ENCODE measurements at places on chromosomes 6 and 20. TPM values are rescaled to one million over a fixed set of nuclear protein-coding genes. Genes with fewer than 3 reads are reported as not detected.
A peak's percentile ranks its signal among the peaks of the same experiment; 100 is the strongest.

DNA sequence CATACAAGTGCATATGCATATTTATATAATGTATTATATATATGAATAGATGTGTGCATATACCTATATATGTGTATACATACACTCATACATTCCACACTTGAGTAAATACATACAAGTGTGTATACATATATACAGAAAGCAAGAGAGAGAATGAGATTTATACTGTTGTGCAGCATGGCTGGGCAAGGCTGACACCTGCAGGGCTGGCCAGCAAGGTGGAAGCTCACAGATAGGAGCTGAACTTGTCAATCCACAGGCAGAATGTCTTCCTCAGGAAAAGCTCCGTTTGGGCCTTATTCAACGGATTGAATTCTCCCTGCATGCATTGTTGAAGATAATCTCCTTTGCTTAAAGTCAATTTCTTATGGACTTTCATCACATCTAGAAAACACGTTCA lies 256.7 kb downstream of the ZNF217 start:
- H3K4me3 ChIP-seq, result no peak overlapping the region
- H3K27me3 ChIP-seq, result no peaks in the 10 kb centered on the region
- no peaks in the 10 kb centered on the region for H3K4me1 ChIP-seq
- DNase-seq, result no peak
- H3K27ac ChIP-seq, result no peak overlapping the region
- H3K36me3 ChIP-seq, result no peaks in the 10 kb centered on the region

- H3K27ac ChIP-seq, result no peak overlapping the region
- H3K36me3 ChIP-seq, result no peaks in the 10 kb centered on the region
- H3K27me3 ChIP-seq, result no peaks in the 10 kb centered on the region
- no peak for DNase-seq
- H3K4me3 ChIP-seq, result no peak overlapping the region
Observed at GRCh38 chr6:98695091-98695801, 139.1 kb upstream of the POU3F2 start.

DNA sequence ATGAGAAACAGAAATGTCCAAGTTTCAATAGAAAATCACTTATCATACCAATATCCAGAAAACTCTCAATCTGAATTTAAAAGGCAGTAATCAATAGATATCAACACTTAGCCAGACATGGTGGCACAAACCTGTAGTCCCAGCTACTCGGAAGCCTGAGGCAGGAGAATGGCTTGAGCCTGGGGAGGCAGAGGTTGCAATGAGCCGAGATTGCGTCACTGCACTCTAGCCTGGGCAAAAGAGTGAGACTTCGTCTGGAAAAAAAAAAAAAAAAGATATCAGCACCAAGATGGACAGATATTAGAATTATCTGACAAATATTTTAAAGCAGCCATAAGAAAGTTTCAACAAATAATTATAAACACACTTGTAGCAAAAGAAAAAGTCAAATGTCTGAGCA lies 47.0 kb downstream of the TCP11 start:
- no peak overlapping the region for H3K4me3 ChIP-seq
- peaks cover 29% of the 10 kb centered on the region for H3K36me3 ChIP-seq
- no peaks in the 10 kb centered on the region for H3K27me3 ChIP-seq
- H3K4me1 ChIP-seq, result peaks cover 30% of the 10 kb centered on the region

- no peaks in the 10 kb centered on the region for H3K36me3 ChIP-seq
- DNase-seq, result no peak
- no peaks in the 10 kb centered on the region for H3K27me3 ChIP-seq
- H3K4me1 ChIP-seq, result no peaks in the 10 kb centered on the region
- H3K4me3 ChIP-seq, result no peak overlapping the region
- no peak overlapping the region for H3K27ac ChIP-seq
Observed at GRCh38 chr6:37399131-37399530, 33.9 kb upstream of the CMTR1 start.

The LRRN4 gene
- total RNA-seq, result 0.13 TPM

- no peaks in the 10 kb centered on the region for H3K4me1 ChIP-seq
- H3K27ac ChIP-seq, result no peak overlapping the region
- peak; percentile 69 for DNase-seq
Observed at GRCh38 chr20:51004305-51004727, 18.6 kb downstream of the KCNG1 start.

- H3K4me1 ChIP-seq, result no peaks in the 10 kb centered on the region
- H3K27ac ChIP-seq, result no peak overlapping the region
- H3K36me3 ChIP-seq, result no peaks in the 10 kb centered on the region
- H3K4me3 ChIP-seq, result no peak overlapping the region
- DNase-seq, result no peak
Observed at GRCh38 chr6:113829696-113830045, 27.5 kb upstream of the MARCKS start.

The JARID2 gene
- 23.7 TPM for total RNA-seq

The ANKEF1 gene
- total RNA-seq, result 2.4 TPM

GRCh38 chr6:3419624-3420272 lies 37.1 kb downstream of the SLC22A23 start:
- no peak for DNase-seq
- peaks cover 3% of the 10 kb centered on the region for H3K4me1 ChIP-seq
- H3K4me3 ChIP-seq, result no peak overlapping the region
- H3K27me3 ChIP-seq, result peaks cover 6% of the 10 kb centered on the region
- H3K36me3 ChIP-seq, result no peaks in the 10 kb centered on the region

DNA sequence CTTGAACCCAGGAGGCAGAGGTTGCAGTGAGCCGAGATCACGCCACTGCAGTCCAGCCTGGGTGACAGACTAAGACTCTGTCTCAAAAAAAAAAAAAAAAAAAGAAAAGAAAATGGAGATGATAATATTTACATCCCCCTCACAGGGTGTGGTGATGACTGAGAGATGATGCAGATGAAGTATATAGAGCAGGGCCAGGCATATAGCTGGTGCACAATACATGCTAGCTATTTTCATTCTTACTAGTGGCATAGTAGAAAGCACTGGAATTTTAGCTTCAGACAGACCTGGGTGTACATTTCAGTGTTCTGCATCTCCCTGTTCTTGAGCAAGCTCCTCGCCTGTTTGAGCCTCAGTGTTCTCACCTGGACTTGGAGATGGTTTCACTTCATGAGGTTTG lies 36.9 kb downstream of the CEBPB start:
- peaks cover 4% of the 10 kb centered on the region for H3K4me1 ChIP-seq
- no peak overlapping the region for H3K4me3 ChIP-seq
- no peak for DNase-seq
- H3K27me3 ChIP-seq, result no peaks in the 10 kb centered on the region

- H3K27me3 ChIP-seq, result no peaks in the 10 kb centered on the region
- no peaks in the 10 kb centered on the region for H3K36me3 ChIP-seq
- H3K4me1 ChIP-seq, result no peaks in the 10 kb centered on the region
- H3K4me3 ChIP-seq, result no peak overlapping the region
Observed at GRCh38 chr6:102313699-102314098, 920.2 kb downstream of the GRIK2 start.

The FERMT1 gene
- total RNA-seq, result 0.44 TPM

DNA sequence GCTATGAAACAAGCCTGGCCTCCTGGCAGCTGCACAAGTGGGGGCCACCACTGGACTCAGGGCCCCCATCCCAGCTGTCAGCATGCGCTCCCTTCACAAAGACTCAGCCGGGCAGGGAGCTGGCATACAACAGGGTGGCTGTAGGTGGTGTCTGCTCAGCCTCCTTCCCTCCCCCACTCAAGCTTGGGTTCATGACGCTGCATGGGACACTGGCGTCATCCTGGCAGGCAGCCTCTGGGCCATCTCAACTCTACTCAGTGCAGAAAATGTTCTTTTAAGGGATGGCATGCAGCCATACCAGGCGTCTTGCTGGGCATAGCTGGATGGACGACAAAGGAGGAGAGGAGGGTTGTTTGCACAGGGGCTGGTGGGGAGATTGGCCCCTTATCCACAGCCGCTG lies 30.5 kb downstream of the SAYSD1 start:
- no peak overlapping the region for H3K27ac ChIP-seq
- no peak for DNase-seq
- H3K27me3 ChIP-seq, result peaks cover 49% of the 10 kb centered on the region
- H3K36me3 ChIP-seq, result no peaks in the 10 kb centered on the region

The IGF2R gene
- total RNA-seq, result 155 TPM

- H3K4me3 ChIP-seq, result peak overlapping the region; percentile 65
- DNase-seq, result peak; percentile 87
- peaks cover 13% of the 10 kb centered on the region for H3K4me1 ChIP-seq
- peak overlapping the region; percentile 96 for H3K27ac ChIP-seq
- H3K36me3 ChIP-seq, result no peaks in the 10 kb centered on the region
- H3K27me3 ChIP-seq, result peaks cover 93% of the 10 kb centered on the region
Observed at GRCh38 chr20:10673176-10673841, 490 bp downstream of the JAG1 start.

GRCh38 chr20:528923-529604 lies 14.5 kb downstream of the CSNK2A1 start:
- peaks cover 17% of the 10 kb centered on the region for H3K36me3 ChIP-seq
- H3K27me3 ChIP-seq, result no peaks in the 10 kb centered on the region
- no peak overlapping the region for H3K27ac ChIP-seq
- H3K4me1 ChIP-seq, result no peaks in the 10 kb centered on the region

DNA sequence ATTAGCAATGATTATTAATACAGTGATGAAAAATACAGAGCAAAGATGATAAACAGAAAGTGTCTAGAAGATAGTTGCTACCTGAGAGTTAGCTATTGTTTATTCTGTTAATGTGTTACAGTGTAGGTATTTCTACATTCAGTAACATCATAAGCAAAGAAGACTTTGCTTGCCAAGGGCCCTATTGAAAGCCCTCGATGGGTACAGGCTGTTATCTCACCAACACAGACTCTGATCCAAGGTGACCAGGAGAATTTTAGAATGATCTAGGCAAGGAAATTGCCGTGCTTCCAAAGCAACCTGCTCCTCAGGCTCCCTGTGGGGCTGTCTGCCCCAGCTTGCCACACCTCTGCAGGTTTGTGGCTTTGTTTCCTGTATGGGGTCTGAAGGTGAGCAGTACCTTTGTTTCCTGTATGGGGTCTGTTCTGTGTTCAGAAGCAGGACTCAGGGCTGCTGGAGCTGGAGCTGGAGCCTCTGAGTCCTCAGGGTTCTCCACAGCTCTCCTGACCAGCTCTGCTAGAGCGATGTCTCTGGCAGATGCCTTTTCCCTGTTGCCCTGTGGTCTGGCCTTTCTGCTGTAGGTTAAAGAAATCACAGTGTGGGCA lies 32.5 kb downstream of the PHACTR3 start:
- H3K27ac ChIP-seq, result no peak overlapping the region
- H3K4me1 ChIP-seq, result no peaks in the 10 kb centered on the region
- H3K27me3 ChIP-seq, result no peaks in the 10 kb centered on the region
- H3K36me3 ChIP-seq, result no peaks in the 10 kb centered on the region
- no peak for DNase-seq

The WFDC13 gene
- not detected for total RNA-seq

DNA sequence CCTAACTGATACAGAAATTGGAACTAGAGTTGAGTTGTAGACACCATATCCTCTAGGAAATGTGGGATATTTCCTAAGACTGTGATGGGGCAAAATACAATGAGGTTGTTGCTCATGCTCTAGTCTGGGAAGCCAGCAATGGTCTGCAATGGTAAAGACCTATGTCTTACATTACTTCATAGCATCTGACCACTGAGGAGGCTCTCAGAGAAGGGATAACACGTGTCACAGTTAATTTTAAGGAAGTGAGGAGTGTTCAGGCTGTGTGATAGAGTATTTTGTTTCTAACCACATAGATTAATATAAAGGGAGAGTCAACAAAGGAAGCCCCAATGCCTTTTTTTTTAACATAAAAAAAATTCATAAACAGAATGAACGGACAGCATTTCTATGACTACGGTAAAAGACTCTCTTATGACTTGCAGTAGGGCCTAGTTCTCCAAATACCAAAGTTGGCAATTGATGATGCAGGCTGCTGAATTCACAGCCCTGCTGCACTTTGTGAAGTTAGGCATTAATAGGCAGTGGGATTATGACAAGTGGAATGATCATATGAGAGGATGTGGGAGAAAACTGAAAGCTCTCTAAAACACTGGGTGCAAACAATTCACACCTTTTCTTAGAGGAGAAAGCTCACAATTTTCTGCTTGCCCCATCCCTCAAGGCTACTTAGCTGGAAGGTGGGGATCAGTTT lies 13.7 kb downstream of the KCNS1 start:
- H3K27ac ChIP-seq, result no peak overlapping the region
- no peak overlapping the region for H3K4me3 ChIP-seq
- DNase-seq, result no peak
- no peaks in the 10 kb centered on the region for H3K27me3 ChIP-seq
- H3K4me1 ChIP-seq, result no peaks in the 10 kb centered on the region

- no peak overlapping the region for H3K27ac ChIP-seq
- no peaks in the 10 kb centered on the region for H3K27me3 ChIP-seq
- no peaks in the 10 kb centered on the region for H3K36me3 ChIP-seq
- H3K4me3 ChIP-seq, result no peak overlapping the region
- no peak for DNase-seq
Observed at GRCh38 chr6:22036275-22036674, 260.6 kb downstream of the PRL start.

- no peak overlapping the region for H3K27ac ChIP-seq
- H3K27me3 ChIP-seq, result no peaks in the 10 kb centered on the region
- no peak for DNase-seq
- no peak overlapping the region for H3K4me3 ChIP-seq
- H3K4me1 ChIP-seq, result no peaks in the 10 kb centered on the region
Observed at GRCh38 chr6:123677897-123678296, 41.1 kb upstream of the TRDN start.

GRCh38 chr6:15879371-15880261 lies 216.8 kb upstream of the DTNBP1 start:
- H3K36me3 ChIP-seq, result no peaks in the 10 kb centered on the region
- no peaks in the 10 kb centered on the region for H3K27me3 ChIP-seq
- DNase-seq, result peak; percentile 90
- H3K4me1 ChIP-seq, result peaks cover 25% of the 10 kb centered on the region
- H3K4me3 ChIP-seq, result no peak overlapping the region

DNA sequence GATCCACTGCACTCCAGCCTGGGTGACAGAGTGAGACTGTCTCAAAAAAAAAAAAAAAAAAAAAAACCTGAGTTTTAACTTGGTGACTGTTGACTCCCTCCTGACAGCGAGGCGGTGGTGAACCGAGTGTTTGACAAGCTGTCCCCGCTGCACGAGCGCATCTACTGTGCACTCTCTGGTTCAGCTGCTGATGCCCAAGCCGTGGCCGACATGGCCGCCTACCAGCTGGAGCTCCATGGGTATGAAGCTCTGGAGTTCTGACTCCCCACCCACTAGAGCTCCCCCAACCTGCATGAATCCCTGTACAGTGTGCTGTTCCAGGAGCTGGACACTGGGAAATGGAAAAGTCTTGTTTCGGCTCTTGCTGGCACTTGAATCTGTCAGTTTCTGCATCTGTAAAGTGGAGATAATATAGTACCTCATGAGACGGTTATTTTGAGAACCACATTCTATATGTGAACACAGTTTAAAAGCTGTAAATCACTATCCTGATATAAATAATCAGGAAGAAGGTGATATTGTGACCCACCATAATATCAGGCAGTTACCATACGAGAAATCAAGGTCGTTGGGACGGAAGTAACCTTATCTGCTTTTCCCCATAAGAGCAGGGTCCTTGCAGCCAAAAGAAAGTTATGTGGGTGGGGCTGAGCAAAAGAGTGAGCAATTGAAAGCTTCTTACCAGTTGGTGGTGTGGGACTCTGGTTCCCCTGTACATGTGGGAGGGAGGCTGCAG lies 3.3 kb downstream of the PSMB9 start:
- no peak overlapping the region for H3K4me3 ChIP-seq
- peaks cover 61% of the 10 kb centered on the region for H3K36me3 ChIP-seq
- no peaks in the 10 kb centered on the region for H3K27me3 ChIP-seq
- H3K4me1 ChIP-seq, result peaks cover 83% of the 10 kb centered on the region
- H3K27ac ChIP-seq, result peak overlapping the region; percentile 37

GRCh38 chr20:54195483-54196472 lies 12.1 kb upstream of the PFDN4 start:
- no peaks in the 10 kb centered on the region for H3K27me3 ChIP-seq
- no peaks in the 10 kb centered on the region for H3K36me3 ChIP-seq
- H3K4me1 ChIP-seq, result no peaks in the 10 kb centered on the region
- H3K27ac ChIP-seq, result no peak overlapping the region
- no peak overlapping the region for H3K4me3 ChIP-seq

- DNase-seq, result no peak
- no peak overlapping the region for H3K4me3 ChIP-seq
- H3K4me1 ChIP-seq, result peaks cover 19% of the 10 kb centered on the region
- no peak overlapping the region for H3K27ac ChIP-seq
Observed at GRCh38 chr20:10448270-10449156, 13.4 kb downstream of the SLX4IP start.

The PAX1 gene
- not detected for total RNA-seq

The RING1 gene
- total RNA-seq, result 37.8 TPM
